GDM1 (cell line): ENCODE measurements at places on chromosomes 5 and 9.

GRCh38 chr5:180160789-180161188 is 48.2 kb downstream of the RASGEF1C start:
- DNase-seq = peak; percentile 64

- no peak for DNase-seq
Measured at GRCh38 chr9:76231001-76231400, 163.2 kb downstream of the RFK start.

DNA sequence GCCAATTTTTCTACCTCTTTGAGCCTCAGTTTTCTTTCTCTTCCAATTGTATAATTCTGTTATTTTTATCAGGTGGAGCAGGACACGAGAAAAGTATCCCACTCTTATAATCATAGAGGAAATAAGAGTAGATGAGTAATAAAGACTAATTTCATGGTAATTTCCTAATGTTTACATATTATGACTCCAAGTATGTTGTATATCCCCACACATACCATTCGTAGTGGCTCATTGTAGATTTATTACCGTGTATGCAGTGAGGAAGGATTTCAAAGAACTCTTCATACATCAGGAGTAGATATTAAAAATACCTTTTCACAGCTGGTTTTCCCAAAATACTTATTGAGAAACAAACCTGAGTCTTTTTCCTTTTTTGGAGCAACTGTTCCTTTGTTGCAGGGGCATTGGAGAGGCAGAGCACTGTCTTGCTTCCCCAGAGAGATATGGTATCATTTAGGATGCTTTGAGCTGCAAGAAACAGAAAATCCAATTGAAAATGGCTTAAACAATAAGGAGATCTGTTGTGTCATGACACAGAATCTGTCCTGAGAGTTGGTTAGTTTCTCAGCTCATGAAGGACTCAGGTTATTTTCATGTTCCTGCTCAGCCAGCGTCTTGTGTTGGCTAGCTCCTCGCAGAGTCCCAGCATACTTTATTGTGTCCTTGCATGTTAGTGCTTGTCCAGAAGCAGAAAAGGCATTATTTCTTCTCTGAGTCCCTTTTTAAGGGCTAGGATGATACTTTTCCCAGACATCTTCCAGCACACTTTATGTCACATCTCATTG is 291.2 kb downstream of the ARHGAP26 start:
- no peak for DNase-seq

DNA sequence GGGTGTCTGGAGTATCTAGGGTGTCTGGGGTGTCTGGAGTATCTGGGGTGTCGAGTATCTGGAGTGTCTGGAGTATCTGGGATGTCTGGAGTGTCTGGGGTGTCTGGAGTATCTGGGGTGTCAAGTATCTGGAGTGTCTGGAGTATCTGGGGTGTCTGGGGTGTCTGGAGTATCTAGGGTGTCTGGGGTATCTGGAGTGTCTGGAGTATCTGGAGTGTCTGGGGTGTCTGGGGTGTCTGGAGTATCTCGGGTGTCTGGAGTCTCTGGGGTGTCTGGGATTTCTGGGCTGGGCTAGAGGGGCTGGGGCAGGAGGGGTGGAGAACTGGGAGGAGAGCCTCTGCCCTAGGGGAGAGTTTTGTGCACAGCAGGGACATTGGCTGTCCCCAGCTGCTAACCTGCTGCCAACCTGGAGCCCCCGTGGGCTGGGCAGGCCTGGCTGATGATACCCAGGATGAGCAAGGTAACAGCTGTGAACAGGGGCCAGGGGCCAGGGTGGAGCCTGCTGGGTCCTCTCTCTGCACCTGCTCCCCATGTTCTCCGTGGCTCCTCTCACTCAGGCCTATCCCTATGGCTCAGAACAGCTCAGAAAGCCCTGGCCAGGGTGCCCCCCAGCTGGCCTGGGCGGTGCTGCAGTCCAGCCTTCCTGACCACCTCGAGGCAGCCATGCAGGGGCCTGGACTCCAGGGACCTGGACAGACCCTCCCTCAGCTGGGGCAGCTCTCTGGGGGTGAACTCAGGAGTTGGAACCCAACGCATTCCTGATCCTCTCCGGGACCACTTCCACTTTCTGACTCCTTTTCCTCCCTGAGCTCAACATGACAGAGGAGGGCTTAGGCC is 29.9 kb downstream of the LHX3 start:
- DNase-seq = no peak

DNA sequence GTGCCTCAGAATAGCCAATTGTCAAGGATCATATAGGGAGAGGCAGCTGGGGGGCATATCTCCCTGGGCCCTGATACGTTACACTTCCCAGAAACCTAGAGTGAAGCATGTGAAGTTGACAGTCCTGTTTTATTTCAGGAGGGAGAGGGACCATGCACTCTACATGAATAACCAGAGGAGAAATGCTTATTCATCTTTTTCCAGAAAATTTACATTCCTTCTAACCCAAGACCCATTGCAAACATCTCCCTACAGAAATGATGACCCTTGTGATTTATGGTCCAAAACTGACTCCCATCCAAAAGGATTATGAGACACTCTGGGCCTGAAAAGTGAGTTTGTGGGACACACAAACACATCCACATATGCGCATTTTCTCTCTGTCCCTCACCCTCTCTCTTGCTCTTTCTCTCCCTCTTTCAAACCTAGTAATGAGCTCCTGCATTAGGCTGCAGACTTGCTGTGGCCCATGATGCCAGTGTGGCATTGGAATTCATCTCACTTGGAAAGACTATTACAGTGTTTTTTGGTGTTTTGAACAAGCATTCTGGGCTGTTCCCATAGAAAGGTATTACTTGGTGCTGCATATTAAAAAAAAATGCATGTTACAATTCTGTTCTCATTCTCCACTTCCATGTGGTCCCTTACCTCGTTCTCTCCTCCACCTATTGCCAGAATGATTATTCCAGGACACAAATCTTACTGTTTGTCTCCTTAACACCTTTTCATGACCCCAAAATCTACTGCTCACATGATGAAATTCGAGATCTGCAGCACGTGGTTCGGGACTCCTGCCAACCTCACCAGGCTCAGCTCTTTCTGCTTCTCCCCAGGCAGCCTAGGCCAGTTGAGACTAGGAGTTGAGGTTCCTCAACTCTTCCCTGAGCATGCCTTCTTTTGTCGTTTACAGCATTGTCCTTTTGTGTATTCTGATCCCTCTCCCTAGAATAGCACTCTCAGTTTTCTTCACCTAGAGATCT is 451.3 kb upstream of the KLF4 start:
- DNase-seq = no peak

GRCh38 chr5:94433397-94434163 is 184.8 kb downstream of the KIAA0825 start:
- DNase-seq = no peak

DNA sequence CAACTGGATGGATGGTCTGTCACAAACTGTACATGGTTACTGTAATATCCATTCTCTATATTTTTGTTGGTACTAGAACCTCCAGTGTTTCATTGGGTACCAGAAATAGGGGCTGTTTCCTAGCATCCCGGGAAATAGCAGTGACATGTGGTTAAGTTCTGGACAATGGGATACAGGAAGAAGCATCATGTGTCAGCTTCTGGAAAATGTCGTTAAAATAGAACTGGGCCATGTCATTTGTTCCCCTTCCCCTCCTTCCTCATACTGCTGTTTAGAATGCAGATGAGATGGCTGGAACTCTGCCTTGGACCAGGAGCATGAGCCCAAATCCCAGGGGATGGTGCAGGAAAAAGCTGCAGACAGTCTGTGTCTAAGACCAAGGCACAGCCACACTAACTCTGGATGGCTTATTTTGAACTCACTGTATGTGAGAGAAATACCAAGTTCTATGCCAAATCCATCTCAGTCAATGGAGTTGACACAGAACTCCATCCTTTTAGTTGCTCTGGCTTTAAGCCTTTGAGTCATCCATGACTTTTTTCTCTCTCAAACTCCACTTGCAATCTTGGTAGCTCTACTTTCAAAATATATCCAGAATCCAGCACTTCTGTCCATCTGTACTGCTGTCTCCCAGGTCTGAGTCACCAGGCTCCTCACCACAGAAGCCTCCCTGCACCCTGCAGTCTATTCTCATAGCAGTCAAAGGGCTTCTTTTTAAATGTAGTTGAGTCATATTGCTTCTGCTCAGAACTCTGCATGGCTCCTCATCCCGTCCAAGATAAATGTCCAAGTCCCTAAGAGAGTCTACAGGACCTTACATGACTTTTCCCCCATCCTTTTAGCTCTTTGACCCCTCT is 184.2 kb downstream of the NSG2 start:
- DNase-seq = no peak

GRCh38 chr5:116583085-116583861 is 8.7 kb upstream of the SEMA6A start:
- DNase-seq = no peak
